Activated CD8-positive, alpha-beta memory T cell treated with anti-CD3 and anti-CD28 coated beads for 24 hours (primary cell): ENCODE measurements at places on chromosomes 7 and 10.

- DNase-seq = no peak
These were observed 49.8 kb upstream of the SLC35B4 start for GRCh38 chr7:134366481-134366880.

GRCh38 chr7:15837306-15837950 lies 150.9 kb upstream of the MEOX2 start:
- no peak for DNase-seq

DNA sequence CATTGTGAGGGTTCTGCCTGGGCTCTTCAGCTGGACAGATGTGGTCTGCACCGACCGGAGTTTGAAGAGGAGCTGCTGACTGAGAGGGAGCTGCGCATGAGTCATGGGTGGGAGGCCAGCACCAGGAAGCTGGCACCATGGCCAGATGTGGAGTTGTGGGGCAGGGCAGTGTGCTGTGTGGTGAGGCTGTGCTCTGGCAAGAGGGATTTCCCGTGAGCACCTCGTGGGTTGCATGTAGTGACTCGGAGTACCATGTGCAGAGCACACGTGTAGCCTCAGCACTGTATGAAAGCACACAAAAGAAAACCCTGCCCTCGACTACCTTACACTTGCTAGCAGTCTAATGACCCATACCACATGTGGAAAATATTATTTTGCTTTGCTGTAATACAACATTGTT lies 103.4 kb downstream of the WNT2 start:
- DNase-seq = no peak

DNA sequence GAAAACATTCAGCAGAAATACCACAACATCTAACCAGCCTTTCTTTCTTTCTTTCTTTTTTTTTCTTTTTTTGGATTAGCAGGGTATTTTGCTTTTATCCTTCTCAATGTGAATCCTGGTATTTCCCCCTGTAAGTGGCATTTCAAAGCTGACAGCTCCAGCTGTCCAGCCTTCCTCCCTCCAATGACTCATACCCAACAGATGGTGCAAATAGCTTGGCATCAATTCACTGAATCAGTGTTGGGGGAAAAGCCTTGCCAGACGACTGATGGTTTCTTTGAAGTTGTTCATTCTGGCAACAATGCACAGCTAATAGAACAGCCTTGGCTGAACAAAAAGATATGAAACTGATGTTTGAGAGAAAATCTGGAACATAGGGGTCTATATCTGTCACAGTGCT lies 316.8 kb upstream of the STEAP1 start:
- no peak for DNase-seq
